ENCODE measurements at places on chromosomes 2 and 18.

- DNase-seq = no peak
These were observed 7.7 kb downstream of the ZSCAN30 start for GRCh38 chr18:35282353-35282752.

- no peak for DNase-seq
These were observed 164.7 kb downstream of the GRB14 start for GRCh38 chr2:164456619-164457018.

- no peak for DNase-seq
These were observed 61.2 kb downstream of the CTNNA2 start for GRCh38 chr2:79573895-79574674.

DNA sequence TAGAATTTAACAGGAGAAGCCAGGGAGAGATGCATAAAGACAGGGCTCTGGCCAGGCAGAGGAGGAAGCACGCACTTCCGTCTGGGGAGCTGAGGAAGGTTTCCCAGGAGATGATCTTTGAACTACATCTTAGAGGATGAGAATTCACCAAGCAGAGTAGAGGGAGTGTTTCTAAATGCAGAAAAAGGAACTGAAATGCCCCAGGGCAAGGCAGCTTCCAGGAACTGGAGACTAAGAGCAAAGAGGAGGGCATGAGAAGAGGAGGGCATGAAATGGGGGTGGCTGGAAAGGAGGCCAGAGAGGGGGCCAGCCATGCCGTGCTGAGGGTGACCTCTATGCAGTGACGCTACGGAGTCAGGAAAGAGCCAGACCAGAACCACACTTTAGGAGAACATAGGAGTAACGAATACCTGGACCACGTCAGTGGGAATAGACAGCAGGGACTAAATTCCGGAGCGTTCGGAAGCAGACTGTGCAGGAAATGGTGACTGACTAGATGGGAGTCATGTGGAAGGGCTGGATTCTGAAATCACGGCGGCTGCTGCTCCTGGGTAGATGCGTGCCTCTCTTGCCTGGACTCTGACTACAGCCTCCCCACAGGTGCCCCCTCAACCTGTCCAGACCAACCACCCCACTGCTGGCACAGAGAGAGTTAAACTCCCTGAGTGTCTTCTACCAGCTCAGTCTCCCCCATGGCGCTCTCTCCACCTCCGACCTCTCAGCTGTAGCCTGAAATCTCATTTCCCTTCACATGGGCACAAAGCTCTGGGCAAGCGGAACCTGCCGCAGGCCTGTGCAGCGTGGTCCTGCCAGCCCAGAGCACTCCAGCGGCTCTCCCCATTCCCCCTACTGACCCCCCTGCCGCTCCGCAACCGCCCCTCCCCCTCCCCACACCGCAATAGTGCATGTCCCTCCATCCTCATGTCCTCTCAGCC, 87.0 kb upstream of the RTN4 start:
- DNase-seq = no peak

DNA sequence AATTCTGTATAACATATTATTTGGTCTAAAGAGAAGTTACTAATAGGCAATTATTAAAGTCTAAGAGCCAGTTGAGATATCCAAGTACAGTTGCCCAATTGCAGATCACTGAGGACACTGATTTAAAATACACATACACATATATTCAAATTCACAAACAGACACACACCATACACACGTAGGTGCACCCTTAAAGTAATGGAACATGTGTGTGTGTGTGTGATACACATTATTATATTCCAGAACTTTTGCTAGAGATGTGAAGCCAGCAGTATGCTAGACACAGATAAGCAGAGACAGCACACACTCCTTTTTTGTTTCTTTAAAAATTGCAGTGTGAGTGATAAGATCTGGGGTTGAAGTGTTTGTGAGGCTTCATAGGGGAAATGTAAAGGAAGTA, 292.5 kb downstream of the CNTNAP5 start:
- DNase-seq = no peak

- no peak for DNase-seq
These were observed 99.8 kb downstream of the SEPTIN10 start for GRCh38 chr2:109513749-109514588.

DNA sequence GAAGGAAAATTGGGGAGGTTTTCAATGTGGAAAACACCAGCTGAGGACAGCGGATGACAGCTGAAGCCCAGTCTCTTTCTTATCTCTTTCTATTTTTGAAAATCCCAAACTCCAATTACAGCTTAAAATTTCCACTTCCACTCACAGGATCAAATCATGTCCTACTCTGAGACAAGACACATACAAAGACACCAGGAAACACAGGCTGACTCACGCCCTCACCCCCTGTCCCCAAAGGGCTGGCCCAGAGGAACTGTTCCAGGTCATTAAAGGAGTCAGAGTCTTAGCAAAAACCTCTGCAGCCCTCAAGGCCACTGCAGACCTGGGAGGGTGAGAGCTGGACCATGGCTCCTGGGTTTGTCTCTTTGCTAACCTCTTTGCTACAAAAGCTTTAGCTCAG, 143.1 kb upstream of the CAPN13 start:
- DNase-seq = no peak

DNA sequence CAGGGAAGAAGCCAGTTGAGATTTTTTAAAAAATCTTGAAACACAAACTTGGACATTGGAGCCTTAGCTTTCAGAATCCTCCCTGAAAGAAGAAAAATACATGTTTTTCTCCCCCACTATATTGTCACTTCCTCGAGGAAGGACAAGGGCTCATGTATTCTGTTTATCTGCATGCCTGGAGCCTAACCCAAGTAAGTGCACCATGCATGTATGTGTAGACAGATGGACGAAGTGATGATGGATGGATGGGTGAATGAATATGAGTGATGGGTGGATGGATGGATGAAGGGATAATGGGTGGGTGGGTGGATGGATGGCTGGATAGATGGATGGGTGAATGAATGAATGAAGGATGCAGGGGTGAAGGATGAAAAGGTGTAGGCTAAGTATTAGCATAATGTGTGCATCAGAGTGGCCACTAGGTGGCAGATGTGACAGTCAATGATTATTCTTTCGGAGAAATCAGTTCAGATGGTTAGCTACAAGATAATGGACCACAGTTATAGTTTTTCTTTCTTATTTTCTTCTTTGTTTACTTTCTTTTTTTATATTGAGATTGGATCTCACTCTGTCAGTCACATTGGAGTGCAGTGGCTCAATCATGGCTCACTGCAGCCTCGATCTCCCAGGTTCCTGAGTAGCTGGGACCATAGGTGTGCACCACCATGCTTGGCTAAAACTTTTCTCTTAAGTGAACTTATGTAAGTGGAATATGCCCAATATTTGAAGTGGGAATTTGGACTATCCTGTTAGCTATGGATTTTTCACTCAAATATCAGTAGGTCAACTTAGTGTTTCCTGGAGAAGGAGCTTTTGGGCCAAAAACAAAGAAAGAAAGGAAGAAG, 18.5 kb upstream of the CCDC93 start:
- DNase-seq = peak; percentile 30

DNA sequence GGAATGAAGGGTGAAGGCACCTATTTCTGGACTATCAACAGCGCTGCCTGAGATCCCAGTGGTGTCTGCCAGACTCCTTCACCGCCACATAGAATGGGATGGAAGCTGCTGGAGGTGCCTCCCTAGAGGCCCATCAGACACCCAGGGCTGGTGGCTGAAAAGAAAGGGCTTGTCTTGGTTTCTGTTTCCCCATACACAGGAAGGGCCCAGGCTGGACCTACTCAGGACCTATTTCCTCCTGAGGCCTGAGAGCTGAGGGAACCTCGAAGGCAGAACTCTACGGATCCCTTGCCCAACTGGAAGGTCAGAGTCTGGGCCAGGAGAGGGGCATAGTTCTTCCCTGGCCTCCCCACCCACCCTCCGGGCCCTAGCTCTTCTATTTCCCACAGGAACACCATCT, 2.9 kb upstream of the CLEC4F start:
- no peak for DNase-seq

All from effector CD4-positive, alpha-beta T cell (primary cell).